ENCODE measurements at places on chromosomes 6 and 20. TPM values are rescaled to one million over a fixed set of nuclear protein-coding genes. Genes with fewer than 3 reads are reported as not detected.

DNA sequence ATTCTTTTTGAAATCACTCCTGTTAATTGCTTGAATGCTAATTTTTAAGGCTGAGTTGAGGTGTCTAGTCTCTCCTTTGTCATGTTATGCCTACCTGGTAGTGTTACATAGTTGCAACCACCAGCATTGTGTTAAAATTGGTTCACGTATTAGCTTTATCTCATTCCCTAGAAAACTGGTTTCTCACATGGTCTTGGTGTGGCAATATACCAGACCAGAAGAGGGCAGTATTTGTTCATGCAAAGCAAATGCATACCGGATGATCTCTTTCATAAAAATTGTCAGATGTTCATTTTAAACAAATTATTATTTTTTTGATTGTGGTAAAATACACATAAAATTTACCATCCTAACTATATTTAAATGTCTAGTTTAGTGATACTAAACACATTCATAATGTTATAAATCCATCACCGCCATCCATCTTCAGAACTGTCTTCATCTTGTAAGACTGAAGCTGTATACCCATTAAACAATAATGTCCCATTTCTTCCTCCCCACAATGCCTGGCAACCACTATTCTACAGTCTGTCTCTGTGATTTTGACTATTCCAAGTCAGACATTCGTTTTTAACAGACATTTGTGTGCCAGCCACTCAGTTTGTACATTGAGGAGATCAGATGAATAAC, 92.8 kb downstream of the ATRN start:
- no peak overlapping the region for H3K27ac ChIP-seq
- H3K36me3 ChIP-seq, result peaks cover 6% of the 10 kb centered on the region
- no peak for DNase-seq
- no peaks in the 10 kb centered on the region for H3K27me3 ChIP-seq
- H3K4me3 ChIP-seq, result no peak overlapping the region
- H3K4me1 ChIP-seq, result peaks cover 3% of the 10 kb centered on the region

DNA sequence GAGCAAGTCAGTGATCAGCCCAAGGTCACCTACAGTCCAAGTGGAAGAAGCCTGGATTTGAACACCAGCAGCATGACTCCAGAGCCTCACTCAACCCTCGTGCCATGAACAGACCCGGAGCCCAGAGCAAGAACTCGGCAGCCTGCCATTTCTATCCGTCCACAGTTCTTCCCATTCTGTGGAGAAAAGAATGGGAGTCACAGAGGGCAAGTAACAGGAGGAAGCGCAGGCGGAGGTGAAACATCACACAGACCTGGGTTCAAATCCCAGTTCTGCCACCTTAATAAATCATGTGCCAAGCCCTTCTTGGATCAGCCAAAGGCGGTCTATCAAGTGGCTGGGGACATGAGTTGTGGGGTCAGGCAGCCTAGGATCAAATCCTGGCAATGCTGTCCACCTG, 4.3 kb downstream of the PREX1 start:
- H3K27me3 ChIP-seq, result no peaks in the 10 kb centered on the region
- H3K36me3 ChIP-seq, result no peaks in the 10 kb centered on the region
- H3K4me1 ChIP-seq, result peaks cover 67% of the 10 kb centered on the region
- peak; percentile 10 for DNase-seq

- no peak for DNase-seq
- H3K4me1 ChIP-seq, result peaks cover 4% of the 10 kb centered on the region
- H3K36me3 ChIP-seq, result no peaks in the 10 kb centered on the region
- no peak overlapping the region for H3K4me3 ChIP-seq
- no peak overlapping the region for H3K27ac ChIP-seq
Observed at GRCh38 chr6:37630281-37630799, 67.3 kb downstream of the MDGA1 start.

Gene CITED2
- total RNA-seq, result 39.0 TPM

Gene PPP1R14C
- total RNA-seq, result not detected

Gene GLP1R
- total RNA-seq, result not detected

Data from natural killer cell treated with Interleukin-12 subunit alpha and Interleukin-12 subunit beta and Interleukin-15 and Interleukin-18, amount 100 ng/mL, for 72 hours (primary cell).